ENCODE measurements at places on chromosomes 1 and 21.

- no peak for DNase-seq
These were observed 60.5 kb downstream of the SLC66A1 start for GRCh38 chr1:19372602-19373001.

- DNase-seq = no peak
These were observed 46.2 kb downstream of the MACF1 start for GRCh38 chr1:39250460-39251240.

DNA sequence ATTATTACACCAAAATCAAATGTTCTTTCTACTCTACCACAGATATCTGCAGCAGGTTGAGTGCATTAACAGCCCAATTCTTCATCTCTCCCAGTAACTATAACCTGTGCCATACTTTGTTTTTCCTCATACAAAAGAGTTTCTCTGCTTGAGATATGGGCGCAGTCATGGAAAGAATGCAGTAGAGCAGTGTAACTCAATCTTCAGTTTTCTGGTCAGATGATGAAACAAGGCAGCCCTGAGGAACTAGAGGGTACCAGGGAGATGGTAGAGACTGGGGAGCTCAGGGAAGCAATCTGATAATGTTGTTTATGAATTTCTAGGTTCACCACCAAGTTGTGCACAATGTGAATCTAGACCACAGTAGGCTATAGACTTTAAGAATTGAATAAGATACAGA lies 39.6 kb downstream of the ASPM start:
- no peak for DNase-seq

DNA sequence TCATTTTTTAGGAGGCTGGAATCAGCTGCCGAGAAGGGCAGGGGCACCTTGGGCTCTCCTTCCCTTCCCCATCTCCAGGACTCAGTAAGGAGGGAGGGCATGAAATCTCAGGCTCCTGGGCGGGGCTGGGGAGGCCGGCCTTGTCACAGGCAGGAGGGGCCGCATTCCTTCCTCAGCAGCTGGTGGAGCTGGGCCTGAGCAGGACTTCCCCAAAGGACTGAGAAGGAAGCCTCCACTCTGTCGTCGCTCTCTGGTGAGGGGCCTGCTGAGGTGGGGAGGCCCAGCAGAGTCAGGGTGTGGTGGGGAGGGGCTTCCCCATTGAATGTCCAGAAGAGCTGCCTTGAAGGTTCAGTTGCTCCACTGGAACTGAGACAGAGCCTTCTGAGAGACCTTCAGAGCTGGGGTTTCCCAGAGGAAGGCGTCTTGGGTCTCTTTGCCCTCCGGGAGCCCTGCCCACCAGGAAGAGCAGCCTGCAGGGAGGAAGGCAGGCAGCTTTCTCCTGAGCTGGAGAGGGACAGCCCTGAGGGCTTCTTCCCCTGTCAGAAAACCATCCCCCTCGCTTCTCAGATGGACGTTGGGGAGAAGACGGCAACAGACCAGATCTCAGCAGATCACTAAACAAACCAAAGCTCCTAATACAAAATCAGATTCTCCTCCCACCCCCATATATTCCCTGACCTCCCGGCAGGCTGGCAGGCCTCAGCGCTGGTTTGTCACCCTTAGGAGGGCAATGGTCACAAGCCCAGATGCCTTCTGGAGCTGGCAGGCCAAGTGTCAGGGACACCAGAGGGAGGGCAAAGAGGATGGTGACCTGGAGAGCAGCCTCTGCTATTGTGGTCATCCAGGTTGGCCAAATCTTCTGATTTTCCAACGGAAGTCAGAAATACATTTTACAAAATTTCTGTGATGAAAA lies 10.7 kb downstream of the KCNA10 start:
- DNase-seq = no peak

- DNase-seq = no peak
These were observed 5.5 kb upstream of the PLEKHM2 start for GRCh38 chr1:15678578-15678977.

DNA sequence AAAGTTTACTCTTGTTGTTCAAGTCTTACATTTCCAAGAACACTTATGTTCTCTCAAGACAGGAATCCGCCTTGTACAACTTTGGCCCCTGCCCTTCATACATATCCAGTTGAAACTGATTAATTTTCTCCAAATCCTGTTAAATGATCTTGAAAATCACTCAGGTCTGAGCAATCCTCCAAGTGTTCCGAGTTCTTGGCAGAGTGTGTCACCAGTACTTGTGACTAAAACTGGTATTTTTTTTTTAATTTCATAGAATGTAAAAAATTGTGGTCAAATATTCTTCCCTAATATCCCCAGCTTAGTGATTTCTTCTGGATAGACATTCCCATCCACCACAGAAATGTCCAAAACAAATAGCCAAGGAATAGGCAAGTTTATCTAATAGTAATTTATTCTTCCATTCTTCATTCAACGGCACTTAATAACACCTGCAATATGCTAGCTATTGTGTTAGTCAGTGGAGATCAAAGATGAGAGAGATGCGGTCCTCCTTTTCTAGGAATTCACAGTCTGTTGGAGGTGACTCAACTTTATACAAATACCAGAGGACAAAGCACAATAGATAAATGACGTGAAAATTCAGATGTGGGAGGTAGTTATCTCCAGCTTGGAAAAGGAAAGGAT lies 71.4 kb downstream of the DIRAS3 start:
- no peak for DNase-seq

DNA sequence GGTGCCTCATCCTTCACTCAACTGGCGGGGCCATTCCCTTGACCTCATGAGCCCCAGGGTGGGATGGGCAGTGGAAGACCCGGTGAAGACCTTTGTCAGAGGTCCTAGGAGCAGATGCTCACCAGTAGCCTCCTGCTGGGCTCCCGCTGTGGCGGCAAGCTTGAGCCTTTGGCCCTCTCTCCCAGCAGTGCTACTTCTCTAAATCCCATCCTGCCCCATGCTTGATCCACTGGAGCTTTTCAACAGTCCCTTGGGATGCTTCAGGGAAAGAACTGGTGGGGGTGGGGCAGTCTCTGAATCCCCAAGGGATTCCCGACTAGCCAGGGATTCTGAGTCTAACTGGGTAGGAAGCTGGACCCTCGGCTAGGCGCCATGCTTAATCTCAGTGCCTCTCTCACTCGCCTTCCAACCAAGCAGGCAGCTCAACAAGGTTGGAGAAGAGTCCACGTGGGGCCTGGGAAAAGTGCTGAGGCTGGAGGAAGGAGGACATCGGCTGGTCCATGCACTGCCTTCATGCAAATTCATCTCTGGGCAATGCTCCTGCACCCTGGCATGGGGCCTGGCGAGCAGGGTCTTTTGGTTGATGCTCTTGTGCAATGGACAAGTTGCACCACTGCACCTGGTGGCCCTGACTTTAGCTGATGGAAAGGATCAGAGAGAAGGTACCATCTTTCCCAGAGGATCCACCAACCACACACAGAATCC lies 190.3 kb downstream of the GRIK3 start:
- DNase-seq = no peak

GRCh38 chr1:204858363-204858821 lies 12.3 kb upstream of the NFASC start:
- no peak for DNase-seq

- DNase-seq = no peak
These were observed 1.4 kb upstream of the BRINP3 start for GRCh38 chr1:190479050-190479397.

GRCh38 chr1:234687011-234687410 lies 77.0 kb upstream of the IRF2BP2 start:
- no peak for DNase-seq

DNA sequence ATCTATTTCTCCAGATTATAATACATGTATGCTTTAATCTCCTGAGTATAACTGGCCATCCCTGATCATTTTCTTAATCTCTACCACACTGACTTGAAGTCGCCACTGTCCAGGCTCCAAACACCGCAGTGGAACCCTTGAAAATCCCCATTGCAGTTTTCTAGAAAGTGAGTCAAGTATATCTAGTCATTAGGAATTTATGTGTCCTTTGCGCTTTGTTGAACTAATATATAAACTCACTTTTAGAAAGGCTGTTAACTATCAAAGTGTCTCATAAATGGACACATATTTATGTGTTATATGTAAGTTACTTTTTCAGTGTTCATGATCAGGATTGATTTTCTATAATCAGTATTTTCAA lies 211.5 kb downstream of the PATJ start:
- no peak for DNase-seq

- DNase-seq = no peak
These were observed 49.7 kb downstream of the GPR52 start for GRCh38 chr1:174497478-174497877.

- no peak for DNase-seq
These were observed 182.0 kb downstream of the PLPP3 start for GRCh38 chr1:56397409-56397808.

DNA sequence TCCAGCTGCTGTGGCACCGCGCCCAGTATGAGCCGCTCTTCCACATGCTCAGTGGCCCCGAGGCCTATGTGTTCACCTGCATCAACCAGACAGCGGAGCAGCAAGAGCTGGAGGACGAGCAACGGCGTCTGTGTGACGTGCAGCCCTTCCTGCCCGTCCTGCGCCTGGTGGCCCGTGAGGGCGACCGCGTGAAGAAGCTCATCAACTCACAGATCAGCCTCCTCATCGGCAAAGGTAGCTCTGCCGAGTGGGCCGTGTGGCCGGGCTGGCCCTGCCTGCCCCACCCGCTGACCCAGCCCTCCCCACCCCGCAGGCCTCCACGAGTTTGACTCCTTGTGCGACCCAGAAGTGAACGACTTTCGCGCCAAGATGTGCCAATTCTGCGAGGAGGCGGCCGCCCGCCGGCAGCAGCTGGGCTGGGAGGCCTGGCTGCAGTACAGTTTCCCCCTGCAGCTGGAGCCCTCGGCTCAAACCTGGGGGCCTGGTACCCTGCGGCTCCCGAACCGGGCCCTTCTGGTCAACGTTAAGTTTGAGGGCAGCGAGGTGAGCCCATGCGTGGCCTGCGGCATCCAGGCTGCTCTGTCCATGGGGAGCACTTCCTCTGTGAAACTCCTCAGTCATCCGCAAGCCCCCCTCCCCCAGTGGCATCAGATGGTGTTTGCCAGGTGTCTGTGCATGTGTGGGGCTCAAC lies 64.2 kb downstream of the PIK3CD start:
- no peak for DNase-seq

GRCh38 chr1:95371666-95372282 lies 137.8 kb downstream of the RWDD3 start:
- DNase-seq = no peak

DNA sequence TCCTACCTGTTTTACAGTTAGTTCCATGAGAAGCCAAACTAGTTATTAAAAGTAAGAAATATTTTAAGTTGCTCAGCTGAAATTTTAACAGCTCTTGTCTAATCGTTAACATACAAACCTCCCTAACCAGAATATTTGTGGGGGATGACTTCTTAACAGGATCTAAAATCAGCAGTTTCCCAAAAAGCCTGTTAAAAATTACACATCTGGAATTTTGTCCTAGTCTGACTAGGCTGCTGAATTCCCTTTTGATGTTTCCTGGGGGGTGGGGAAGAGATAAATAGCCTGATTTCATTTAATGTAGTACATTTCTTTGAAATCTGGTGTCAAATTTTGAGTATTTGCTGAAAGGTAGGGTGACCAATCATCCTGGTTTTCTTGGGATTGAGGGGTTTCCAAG lies 78.8 kb upstream of the ARHGAP29 start:
- no peak for DNase-seq

- no peak for DNase-seq
These were observed 16.5 kb upstream of the SLC30A1 start for GRCh38 chr1:211595419-211595818.

DNA sequence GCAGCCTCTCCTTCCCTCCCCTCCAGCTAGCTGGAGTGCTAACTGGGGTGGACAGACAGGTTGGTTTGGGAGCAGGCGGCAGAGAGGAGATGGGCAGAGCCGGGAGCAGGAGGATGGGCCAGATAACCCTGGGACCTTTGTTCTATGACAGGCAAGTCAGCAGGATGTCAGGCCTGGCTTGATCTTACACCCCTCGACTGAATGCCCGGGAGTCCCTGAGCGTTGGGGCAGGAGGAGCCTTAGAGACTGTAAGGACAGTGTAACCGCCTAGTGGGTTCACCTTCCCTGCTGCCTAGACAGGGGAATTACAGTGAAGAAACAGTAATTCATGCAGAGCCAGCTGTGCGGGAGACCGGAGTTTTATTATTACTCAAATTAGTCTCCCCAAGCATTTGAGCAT lies 60.2 kb downstream of the MDM4 start:
- DNase-seq = no peak

GRCh38 chr1:202622388-202622787 lies 87.9 kb downstream of the SYT2 start:
- no peak for DNase-seq

DNA sequence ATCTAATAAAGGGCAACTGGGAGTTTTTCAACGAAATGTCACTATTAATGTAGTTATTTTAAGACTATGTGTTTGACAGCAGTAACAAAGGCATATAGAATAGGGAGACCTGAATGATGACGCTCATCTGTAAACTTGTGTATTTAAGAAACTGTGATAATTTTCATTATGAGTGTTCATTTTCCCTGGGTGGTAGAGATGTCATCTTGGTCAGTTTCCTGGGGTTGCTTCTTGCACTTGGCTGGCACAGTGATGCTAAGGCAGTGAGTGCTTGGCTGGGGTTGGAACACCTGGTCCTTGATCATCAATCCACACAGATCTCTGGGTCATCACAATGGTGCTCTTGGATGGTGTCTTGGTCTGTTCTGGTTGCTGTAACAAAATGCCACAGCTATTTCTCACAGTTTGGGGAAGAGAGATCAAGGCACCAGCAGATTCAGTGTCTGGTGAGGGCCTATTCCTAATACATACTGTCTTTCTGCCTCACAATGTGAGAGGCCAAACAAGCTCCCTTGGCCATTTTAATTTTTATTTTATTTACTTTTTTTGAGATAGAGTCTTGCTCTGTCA lies 7.9 kb upstream of the SMYD2 start:
- DNase-seq = no peak

GRCh38 chr1:145804235-145805045 lies 19.5 kb downstream of the RNF115 start:
- DNase-seq = no peak

DNA sequence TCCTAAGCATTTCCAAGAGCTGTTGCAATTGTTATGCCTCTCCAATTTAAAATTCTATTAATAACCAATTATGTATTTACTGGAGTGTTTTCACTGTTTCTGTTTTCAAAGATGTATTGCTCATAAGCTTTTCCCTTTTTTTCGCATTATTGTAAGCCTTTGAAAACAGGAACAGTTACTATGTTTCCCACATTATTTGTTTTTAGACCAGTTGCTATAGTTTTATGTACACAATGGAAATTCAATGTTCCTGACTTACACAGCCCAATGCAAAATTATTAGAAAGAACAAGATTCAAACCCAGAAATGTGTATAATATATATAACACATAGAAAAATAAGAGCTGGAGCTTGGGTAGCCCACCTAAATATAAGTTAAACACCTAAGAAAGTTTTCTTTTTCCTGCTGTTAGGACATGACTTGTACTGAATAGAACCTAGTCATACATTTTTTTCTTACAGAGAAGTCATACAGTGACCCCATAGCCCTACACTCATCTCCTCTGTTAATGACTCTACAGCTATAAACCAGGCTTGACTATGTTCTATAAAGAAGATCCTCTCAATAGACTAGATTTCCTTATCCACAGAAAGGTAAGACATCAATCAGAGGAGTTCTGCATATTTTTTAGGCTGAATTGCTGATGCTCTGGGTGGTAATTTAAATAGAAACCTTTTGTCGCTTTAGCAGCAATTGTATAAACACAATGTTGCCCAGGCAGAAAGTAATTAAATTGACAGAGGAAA lies 299.6 kb downstream of the USH2A start:
- no peak for DNase-seq

GRCh38 chr1:151867765-151868411 lies 14.4 kb upstream of the THEM5 start:
- no peak for DNase-seq
